GM03348 (cell line): ENCODE measurements at places on chromosomes 16 and 17.
A peak's percentile ranks its signal among the peaks of the same experiment; 100 is the strongest.

DNA sequence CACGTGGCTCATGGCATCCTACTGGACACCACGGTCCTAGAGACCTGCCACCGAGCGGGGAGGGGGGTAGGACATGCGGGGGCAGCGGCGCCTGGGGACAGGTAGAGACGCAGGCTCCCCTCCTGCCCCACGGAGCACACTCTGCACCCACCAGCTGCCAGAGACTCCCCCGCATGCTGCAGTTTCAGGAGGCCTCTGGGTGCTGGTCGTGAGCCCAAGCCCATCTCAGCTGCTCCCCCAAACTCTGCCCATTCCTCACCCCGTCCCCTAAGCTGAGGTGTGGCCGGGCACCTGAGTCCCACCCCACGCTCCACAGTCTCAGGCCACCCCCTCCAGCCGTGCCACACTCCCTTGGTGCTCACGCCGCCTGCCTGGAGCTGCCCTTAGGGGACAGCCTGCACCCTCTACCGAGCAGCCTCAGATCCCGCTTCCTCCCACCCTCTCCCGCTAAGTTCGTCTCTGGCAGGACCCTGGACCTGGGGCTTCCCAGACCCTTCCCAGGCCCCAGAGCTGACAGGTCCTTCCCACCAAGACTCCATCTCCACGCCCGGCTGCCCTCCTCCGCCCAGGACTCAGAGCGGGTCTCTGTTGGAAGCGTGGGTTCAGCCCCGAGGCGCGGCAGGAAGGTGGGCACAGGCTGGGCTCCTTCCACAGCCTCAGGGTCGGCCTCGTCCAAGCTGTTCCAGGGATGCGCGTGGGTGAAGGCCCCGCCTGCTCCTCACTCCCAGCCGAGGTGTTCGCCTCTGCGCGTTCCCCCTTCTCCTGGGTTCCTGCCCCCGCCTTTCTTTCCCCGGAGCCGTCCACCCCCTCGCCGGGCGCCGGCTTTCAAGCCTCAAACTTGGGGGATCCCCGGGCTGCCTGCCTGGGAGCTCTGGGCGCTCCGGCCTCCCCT is 1.3 kb downstream of the RAB40B start:
- peak; percentile 52 for DNase-seq

GRCh38 chr16:29663016-29663806 is at the start of gene SPN:
SPN (plus strand) TSS chr16:29663247; CDS start chr16:29663729, 482 bp downstream.
- no peak for DNase-seq

GRCh38 chr17:48526608-48527546 is 3.9 kb downstream of the HOXB1 start:
- no peak for DNase-seq

- DNase-seq, result no peak
Observed at GRCh38 chr17:77456951-77457548, 316.3 kb downstream of the SEC14L1 start.

GRCh38 chr16:85316321-85316919 is 204.1 kb upstream of the CIBAR2 start:
- peak; percentile 90 for DNase-seq

DNA sequence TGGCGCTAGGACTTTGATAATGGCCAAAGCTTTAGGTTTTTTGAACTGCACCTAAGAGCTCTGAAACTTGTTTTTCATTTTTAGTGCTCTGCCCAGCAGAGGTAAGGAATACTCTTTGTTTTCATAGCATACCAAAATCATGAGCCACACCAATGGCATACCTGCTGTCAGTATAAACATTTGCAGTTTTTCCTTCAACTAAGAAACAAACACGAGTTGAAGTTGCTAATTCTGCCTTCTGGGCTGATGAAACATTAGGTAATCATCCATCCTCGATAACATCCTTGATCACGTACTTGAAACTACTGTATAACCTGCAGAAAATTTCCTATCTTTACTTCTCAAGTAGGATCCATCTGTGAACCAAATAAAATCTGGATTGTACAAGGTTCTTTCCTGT is 20.6 kb upstream of the B4GALNT2 start:
- DNase-seq, result no peak

DNA sequence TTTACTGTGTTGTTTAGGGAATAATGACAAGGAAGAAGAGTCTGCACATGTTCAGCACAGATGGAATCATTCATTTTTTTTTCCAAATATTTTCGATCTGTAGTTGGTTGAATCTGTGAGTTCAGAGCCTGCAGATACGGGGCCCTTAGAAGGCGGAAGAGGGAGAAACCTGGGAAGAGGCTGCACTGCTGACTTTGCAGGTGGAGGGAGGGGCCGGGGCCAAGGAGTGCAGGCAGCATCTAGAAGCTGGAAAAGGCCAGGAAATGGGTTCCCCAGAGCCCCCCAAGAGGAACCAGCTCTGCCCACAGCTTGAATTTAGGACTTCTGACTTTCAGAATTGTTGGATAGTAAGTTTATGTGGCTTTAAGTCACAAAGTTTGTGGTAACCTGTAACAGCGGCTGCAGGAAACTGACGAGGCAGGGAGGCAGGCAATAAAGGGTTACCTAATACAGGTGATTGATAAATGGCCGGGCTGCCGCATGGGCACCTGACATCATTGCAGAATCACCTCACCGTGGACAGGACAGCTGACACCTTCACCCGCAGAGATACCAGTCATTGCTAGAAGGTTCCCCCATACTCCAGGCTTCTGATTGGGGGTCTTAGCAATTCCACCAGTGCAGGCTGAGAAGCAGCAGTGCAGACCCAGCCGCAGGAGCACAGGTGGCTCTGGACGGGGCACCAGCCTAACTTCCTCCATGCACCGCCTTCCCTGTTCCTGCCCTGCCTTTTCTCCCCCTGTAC is 181.3 kb downstream of the IRF8 start:
- DNase-seq, result no peak

DNA sequence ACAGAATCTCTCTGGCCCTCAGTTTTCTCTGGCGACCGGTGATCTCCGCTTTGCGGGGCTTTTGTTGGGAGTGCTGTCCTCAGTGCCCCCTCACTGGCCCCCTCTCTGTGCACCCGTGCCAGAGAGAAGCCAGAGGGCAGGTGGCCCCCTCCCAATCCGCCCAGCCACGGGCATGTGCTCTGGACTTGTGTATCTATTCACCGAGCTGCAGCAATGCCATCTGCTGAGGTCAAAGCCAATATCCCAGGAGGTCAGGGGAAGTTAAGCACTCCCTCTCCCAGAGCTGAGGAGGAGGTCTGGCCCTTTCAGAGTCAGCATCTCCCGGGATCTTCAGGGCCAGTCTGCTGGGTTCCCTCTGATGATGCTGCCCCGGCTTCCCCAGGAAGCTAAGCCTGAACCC is 5.1 kb downstream of the CACNG5 start:
- DNase-seq, result no peak

GRCh38 chr16:48446534-48446920 is 61.3 kb upstream of the SIAH1 start:
- DNase-seq, result no peak

GRCh38 chr17:35778641-35779196 is 16.7 kb downstream of the MMP28 start:
- no peak for DNase-seq

DNA sequence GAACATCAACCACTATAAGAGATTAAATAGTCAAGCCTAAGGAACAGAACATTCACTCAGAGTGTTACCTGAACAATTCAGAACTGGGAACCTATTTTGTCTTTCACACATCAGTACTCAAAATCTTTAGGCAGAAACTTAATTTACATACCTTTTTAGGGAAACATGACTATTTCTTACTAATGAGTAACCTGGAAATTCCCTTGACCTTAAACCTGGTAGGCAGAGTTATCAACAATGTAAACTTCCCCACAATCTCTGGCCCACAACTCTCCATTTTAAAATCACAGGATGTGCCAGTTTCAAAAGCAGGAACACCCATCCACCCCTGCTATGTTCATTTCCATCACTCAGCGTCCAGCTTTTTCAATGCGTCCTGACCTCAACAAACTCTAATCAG is 132.9 kb upstream of the ANKFN1 start:
- no peak for DNase-seq

DNA sequence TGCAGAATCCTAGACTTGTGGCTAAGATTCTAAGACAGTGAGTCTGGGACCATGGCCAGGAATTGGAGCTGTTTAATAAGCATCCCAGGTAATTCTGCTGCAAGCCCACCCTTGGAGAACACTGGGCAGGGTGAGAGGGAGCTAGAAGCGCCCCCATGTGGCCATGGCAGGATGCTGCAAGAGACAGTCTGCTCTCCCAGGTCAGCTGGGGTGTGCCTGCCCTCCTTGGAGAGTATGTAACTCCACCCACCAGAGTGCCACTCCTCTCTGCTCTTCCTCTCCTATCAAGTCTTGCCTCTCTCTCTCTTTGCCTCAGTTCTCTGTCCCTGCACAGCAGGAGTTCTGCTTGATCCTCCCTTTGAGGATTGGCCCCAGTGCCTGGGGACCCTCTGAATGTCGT is 14.9 kb downstream of the RCVRN start:
- DNase-seq, result peak; percentile 60

DNA sequence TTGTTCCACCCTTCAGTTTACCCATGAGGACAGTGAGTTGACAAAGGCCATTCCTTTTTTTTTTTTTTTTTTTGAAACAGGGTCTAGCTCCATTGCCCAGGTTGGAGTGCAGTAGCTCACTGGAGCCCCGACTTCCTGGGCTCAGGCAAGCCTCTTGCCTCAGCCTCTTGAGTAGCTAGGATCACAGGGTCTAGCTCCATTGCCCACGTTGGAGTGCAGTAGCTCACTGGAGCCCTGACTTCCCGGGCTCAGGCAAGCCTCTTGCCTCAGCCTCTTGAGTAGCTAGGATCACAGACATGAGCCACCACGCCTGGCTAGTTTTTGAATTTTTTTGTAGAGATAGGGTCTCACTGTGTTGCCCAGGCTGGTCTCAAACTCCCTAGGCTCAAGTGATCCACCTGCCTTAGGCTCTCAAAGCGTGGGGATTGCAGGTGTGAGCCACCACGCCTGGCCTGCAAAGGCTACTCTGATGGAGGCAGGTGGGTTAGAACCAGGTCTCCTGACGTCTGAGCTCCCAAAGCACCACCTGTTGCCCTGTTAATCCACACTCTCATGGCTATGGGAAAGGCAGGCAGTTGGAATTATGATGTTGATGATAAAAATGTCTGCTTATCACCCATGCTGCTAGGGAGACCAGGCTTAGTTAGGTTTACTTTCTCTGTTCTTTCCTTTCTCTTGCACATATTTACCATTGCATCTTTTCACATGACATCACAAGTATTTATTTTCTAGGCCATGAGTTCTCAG is 65.2 kb downstream of the KSR1 start:
- no peak for DNase-seq
